ENCODE measurements at places on chromosomes 7 and 10.

DNA sequence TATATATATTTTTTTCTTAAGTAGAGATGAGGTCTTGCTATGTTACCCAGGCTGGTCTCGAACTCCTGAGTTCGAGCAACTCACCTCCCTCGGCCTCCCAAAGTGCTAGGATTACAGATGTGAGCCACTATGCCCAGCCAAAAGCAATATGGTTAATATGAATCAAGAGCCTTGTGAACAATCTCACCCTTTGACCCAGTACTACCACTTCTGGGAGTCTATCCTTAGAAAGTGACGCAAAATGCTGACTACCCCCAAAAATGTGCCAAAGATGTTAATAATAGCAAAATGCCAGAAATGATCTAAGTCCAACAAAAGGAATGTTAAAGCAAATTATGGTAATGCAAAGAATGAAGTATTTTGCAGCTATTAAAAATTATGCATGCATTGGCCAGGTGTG lies 44.3 kb downstream of the HOXA1 start:
- DNase-seq, result no peak

- no peak for DNase-seq
Observed at GRCh38 chr10:119784340-119785067, 58.7 kb downstream of the INPP5F start.

DNA sequence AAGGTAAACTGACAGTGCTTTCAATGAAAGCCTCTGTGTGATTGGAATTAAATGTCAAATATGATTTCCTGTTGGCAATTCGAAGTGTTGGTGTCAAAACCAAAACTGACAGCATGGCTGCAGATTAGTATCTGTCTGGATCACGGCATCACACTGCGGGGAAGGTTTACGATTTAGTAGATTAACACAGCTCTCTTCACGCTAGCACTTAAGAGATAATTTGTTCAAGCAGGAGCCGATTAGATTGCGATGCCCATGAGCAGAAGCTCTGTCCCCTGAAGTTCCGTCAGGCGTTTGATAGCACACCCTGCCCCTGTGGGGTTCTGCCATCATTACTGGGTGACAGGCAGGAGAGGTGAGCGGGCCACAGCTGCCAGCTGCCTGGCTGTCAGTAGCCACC lies 279.5 kb upstream of the AUTS2 start:
- no peak for DNase-seq

- DNase-seq, result no peak
Observed at GRCh38 chr7:58087536-58088190, 637.7 kb downstream of the ZNF716 start.

- no peak for DNase-seq
Observed at GRCh38 chr10:73407495-73407894, 6.4 kb downstream of the ANXA7 start.

GRCh38 chr7:112300072-112300471 lies 93.6 kb downstream of the ZNF277 start:
- no peak for DNase-seq

DNA sequence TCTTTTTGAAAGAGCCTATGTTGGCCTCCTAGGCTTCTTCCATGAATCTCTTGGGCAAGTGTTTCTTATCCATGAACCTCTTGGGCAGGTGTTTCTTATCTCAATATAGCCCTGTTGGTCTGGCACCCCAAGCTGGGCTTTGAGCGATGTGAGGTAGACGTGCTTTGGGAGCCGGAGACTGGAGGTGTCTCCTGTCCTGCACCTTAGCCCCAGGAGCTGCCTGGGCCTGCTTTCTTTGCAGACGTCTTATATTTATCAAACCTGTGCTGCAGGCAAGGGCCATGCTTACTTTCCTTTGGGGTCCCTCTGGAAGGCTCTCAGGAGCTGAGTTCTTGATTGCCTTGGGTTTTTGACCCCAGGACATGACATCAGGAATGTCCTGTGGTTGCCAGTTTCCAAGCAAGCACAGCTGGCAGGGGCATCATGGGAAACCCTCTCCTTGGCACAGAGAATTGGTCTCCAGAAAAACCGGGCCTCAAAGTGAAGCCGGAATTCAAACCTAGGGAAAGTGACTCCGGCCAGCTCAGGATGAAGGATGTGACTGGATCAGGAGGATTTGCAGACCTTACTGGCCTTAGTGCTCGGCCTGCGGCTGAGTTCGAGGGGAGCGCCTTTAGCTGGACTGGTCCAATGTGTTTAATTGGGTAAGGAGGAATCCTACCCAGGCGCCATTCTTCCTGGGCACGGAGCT lies 2.8 kb downstream of the JAKMIP3 start:
- DNase-seq, result no peak

- no peak for DNase-seq
Observed at GRCh38 chr7:13946181-13946580, 43.3 kb downstream of the ETV1 start.

DNA sequence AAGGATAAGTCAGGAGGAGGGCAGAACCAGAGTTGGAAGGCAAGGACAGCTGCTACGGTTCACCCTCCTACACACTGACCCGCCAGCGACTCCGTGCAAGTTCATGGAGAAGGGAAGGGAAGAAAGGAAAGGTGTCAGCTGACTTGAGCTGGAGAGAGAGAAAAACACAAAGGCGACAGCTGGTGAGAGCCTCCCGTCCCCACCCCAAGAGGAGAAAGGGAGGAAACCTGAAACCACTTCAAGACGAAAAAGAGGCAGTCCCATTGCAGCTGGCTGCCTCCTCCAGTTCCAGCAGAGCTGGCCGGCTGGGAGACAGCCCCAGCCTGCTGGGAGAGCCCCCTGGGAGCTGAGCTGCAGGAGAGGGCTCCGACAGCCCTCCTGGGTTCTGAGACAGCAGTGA lies 75.2 kb downstream of the PARD3 start:
- DNase-seq, result no peak

- DNase-seq, result no peak
Observed at GRCh38 chr7:75993689-75994387, 557 bp downstream of the TMEM120A start.

- peak; percentile 63 for DNase-seq
Observed at GRCh38 chr7:100604028-100604975, 2.1 kb downstream of the PCOLCE start.

GRCh38 chr7:129376778-129377700 lies 57.2 kb upstream of the STRIP2 start:
- no peak for DNase-seq

DNA sequence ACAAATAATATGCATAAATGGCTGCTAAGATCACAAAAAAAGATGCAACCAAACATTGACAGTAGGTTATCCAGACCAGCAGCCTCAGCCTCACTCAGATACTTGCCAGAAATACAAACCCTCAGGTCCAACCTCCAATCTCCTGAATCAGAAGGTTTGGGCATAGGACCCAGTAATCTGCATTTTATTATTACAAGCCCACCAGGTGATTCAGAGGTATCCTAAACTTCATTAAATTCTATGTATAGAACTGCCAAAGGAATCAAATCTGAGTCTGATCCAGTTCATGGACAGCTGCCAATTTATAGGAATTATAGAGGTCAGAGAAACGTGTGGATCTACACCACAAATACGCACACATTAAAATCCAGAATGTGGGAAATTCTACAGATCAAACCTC lies 41.3 kb downstream of the ZNF438 start:
- DNase-seq, result no peak

DNA sequence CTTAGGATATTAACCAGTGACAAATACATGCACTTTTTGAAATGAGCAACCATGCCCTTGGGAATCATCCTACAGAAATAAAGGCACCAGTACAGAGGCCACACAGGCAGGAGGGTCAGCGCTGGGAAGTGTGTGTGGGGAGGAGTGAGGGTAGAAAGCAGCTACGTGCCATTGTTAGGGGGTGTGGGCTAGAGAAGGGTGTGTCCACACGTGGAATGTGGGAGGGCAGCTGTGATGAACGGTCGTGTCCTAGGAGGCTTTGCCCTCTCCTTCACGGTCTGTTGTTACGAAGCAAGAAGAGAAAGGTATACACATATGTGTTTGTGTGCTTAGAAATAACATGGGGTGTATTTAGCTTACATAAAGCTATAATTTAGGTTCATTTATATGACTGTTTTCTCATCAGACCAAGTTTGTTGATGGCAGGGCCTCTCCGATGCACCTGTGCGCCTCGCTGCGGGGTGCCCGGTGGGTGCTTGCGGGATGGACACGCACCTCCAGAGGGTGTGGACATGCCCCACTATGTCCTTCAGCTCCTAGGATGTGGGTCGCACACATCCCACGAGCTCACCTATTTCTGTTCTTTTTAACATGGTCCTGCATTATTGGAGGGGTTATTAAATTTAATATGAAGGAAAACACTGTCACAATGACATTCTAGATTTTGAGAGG lies 16.9 kb upstream of the GET4 start:
- DNase-seq, result no peak

GRCh38 chr7:54955296-54955695 lies 63.5 kb upstream of the EGFR start:
- DNase-seq, result no peak

DNA sequence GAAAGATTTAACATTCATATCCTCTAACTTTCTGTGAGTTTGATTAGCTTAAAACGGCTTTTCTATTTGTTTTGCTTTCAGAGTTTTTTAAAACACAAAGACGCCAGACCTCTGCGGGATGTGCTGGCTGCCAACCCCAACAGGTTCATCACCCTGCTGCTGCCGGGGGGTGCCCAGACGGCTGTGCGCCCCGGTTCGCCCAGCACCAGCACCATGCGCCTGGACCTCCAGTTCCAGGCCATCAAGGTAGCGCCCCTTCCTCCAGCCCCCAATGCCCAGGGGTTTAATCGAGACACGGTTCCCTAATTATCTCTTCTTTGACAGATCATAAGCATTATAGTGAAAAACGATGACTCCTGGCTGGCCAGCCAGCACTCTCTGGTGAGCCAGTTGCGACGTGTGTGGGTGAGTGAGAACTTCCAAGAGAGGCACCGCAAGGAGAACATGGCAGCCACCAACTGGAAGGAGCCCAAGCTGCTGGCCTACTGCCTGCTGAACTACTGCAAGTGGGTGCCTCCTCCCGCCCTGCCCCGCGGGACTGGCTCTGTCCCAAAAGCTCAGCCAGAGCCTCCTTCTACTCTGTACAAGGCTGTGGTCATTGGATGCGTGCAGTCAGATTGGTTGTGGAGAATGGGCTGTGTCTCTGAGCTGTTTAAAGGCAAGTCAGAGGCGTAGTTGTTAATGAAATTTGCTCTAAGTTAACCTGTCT lies 71.2 kb downstream of the TRRAP start:
- DNase-seq, result no peak

- DNase-seq, result no peak
Observed at GRCh38 chr10:8074881-8075280, 20.4 kb downstream of the GATA3 start.

DNA sequence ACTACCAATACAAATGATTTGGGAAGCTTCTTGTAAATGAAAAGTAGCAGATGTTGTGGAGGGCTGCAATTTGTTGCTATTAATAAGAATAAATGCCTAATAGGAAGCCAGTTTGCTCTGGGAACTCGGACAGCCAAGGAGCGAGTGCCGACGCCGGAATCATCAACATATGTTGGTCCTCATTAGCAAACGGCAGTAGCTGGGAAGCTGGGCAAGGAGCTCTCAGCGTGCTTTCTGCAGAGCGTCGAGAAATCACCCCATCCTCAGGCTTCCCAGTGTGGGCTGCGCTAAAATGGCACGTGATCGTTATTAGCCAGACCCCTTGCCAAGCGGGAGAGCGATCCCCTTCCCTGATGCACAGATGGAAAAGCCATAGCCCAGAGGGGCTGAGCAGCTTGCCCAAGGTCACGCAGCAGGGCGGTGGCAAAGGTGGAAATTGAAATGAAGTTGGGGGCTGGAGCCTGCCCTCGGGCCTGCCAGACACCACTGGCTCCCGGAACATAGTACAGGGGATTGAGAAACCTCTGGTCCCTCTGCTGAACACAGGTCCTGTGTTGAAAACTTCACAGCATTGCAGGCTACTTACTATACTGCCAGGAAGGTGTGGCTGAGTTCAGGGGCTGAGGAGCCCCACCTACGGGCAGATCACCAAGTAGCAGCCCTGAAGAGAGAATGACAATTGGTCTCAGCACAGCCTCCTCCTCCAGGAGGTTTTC lies 326.9 kb downstream of the PLXNA4 start:
- DNase-seq, result no peak

GRCh38 chr7:132140341-132140740 lies 435.9 kb downstream of the PLXNA4 start:
- DNase-seq, result no peak

DNA sequence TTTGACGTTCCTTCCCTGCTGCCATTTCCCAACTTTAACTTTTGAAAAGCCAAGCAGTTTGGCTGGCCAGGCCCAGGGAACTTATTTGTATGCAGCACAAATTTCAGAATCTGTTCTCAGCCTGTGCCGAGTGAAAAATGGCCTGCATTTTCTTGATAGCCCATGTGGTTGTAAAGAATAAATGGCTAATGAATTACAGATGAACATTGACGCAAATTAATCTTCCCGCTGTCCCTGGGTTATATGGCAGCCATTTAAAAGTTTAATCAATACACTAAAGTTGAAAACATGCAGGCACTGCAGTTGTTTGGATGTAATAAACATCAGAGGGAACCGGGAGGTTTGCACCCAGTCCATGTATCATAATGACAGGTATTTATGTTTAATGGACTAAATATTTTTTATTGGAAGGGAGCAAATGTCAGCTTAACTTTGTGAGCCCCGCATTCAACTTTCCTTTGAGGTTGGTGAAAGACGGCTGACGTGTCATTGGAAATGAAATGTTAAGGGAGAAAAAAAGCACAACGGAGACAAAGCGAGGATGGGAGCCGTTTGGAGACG lies 1092.4 kb downstream of the LRMDA start:
- DNase-seq, result no peak

DNA sequence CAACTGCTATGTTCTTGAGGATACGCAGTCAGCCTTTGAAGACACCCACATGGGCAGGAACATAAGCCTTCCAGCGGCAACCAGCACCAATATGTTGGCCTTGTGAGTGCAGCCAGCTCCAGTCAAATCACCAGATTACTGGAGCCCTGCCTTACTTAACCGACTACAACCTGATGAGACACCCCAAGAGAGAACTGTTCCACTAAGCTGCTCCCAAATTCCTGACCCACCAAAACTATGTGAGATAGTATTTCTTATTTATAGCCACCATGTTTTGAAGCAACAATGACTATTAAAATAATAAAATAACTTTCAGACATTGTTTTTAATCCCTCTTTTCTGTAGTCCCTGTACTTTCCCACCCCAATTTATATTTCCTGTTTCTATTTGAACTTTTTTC lies 179.6 kb downstream of the ADK start:
- no peak for DNase-seq

GRCh38 chr10:97538411-97538810 lies 34.2 kb upstream of the ANKRD2 start:
- no peak for DNase-seq

DNA sequence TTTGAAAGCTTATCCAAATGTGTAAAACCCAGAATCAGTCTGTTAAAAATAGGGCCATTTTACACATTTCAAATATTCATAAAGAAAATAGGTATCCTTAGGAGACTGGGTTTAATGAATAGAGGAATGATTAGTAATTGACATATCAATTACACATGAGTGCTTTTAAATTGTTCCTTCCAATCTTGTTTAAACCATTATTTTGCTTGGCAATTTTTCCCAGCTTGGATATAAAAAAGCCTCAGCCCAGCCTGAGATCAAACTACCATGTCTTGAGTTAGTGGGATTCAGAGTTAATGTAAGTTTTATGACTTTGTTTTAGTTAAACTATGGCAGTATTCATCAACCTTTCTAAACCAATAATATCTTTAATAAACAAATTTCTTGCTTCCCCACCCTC lies 28.3 kb downstream of the PARP12 start:
- DNase-seq, result no peak
